ENCODE measurements at places on chromosomes 1 and 21.

- no peak for DNase-seq
These were observed 22.4 kb downstream of the CHI3L2 start for GRCh38 chr1:111249960-111250359.

GRCh38 chr1:212649020-212649419 is 40.5 kb downstream of the ATF3 start:
- no peak for DNase-seq

GRCh38 chr1:48061162-48062136 is 64.3 kb upstream of the TRABD2B start:
- DNase-seq = no peak

GRCh38 chr1:156356875-156357534 is 12.0 kb upstream of the RHBG start:
- DNase-seq = peak; percentile 31

GRCh38 chr1:232704694-232705680 is 75.1 kb upstream of the SIPA1L2 start:
- DNase-seq = no peak

GRCh38 chr1:105317976-105318375 is 1568.3 kb downstream of the AMY1C start:
- no peak for DNase-seq

- no peak for DNase-seq
These were observed 488 bp upstream of the ADAMTS1 start for GRCh38 chr21:26845759-26846035.

DNA sequence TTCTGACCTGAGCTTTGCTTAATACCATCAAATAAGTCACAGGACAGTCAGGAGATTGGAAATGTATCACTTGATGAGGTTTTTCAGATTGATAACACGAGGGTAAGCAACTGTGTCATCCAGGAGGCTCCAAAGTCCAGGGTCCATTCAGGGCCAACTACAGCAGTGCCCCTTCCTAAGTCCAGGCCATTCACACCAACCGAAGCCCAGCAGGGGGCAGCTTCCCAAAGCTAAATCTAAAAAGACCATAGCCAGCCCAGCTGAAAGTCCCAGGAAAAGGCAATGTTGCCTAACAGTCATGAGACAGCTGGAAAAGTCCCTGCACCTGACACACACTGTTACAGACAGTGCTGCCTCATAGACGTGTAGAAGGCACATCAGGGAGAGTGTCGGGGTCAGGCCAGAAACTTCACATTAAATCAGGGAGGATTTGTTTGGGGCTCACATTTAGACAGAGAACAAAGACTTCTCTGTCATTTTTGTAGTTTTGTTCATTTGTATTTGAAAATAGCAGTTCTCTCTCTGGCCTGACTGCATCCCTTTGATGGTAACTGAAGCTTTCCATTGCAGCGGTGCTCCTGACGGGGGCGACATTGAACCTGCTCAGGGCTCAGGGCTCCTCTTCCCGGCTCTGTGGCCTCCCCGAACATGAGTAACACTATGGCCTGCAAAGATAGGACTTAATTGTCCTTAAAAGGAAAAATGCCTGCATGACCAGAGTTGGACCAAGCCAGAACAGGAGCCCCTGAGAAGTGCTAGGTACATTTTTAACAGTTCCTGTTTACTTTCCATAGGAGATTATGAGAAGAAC is 200.4 kb downstream of the NRIP1 start:
- DNase-seq = no peak

GRCh38 chr21:46098303-46099141 is 610 bp downstream of the COL6A2 start:
- DNase-seq = no peak

- no peak for DNase-seq
These were observed 5.9 kb upstream of the ATXN7L2 start for GRCh38 chr1:109477821-109478220.

GRCh38 chr1:227779685-227780084 is 35.8 kb upstream of the PRSS38 start:
- DNase-seq = no peak

DNA sequence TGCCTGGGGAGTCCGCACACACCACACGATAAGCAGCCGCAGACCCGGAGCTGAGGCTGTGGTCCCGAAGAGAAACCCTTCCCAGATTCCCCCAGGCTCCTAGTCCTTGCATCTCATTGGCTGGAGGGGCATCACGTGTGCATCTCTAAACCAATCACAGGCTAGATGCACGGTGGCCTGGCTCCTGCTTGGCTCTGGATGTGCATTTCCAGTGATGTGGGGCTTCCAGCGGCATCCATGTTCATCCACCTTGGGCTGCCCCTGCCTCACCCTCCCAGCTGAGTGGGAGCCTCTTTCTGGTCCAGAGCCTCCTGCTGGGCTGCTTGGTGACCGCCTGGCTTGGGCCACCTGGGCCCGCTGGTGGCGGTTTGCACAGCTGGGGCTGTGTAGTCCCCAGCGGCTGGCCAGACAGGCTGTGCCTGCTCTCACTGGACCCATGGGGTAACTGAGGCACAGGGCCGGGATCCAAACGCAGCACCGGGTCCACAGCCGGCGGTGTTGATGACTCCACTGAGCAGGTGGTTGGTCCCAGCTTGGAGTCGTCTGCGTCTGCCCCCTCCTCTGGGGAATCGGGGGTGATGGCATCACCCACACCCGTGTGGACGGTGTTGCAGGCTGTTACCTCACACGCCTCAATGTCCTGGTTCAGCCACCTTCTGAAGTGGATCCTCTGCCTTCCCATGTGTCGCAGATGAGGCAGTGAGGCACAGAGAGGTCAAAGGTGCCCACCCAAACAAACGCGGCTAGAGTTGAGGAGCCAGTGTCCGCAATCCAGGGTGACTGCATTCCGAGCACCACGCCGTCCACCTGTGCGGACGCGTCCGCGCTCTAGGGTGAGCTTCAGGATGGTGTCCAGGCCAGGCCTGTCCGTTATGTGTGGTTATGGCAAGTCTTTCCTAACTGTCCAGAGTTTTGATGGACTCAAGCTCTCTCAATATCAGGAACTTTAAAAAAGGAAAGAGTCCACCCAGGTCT is 41.3 kb downstream of the COL6A1 start:
- no peak for DNase-seq

- no peak for DNase-seq
These were observed 26.5 kb upstream of the TMEM125 start for GRCh38 chr1:43243299-43243698.

DNA sequence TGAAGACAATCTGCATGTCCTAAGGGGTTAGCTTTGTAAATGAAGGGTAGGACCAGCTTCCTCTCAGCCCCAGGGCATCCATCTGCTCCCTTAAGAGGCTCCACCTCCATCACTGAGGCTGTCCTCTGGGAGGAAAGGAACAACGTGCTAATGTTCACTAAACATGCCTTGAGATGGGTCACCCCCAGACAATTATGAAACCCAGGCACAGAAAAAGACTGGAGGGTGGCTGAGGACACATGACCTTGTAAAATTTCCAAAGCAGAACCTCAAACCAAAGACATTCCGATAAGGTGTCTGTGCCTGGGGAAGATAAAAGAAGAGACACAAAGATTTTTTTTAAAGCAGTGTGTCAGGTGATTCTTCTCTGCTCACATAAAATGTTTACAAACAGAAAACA is 37.6 kb upstream of the ZNF124 start:
- no peak for DNase-seq

GRCh38 chr1:204240233-204240632 is 26.4 kb upstream of the GOLT1A start:
- DNase-seq = no peak

GRCh38 chr1:113793878-113794834 is 18.1 kb downstream of the RSBN1 start:
- no peak for DNase-seq

DNA sequence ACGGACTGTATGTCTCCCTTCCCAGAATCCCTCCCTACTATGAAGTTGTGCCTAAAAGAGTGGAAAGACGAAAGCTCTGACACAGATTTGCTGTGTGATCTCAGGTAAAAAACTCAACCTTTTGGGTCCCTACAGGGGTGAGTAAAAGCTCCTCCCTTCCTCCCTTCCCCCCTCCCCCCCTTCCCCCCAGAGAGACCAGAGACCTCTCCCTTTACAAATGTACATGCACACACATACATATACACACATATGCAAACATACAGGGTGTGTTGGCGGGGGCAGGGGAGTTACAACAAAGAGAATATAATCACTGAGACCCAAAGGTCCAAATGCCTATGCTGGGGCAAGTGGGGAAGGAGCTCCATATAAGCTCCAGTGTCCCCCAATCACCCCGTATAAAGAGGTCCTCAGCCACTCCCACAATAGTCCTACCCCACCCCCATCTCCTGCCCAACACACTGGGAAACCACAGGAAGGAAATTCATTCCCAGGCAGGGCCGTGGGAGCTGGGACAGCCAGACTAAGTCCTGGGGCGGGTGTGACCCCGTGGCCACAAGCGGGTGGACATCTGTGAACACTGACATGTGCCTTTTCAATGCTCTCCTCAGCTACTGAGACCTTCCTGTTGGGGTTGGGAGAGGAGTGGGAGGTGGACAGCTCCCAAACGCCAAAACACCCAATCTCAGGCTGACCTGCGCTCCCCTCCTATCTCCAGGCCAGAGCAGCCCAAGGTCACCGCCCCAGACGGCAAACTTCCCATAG is 2.0 kb downstream of the MEF2D start:
- DNase-seq = no peak

DNA sequence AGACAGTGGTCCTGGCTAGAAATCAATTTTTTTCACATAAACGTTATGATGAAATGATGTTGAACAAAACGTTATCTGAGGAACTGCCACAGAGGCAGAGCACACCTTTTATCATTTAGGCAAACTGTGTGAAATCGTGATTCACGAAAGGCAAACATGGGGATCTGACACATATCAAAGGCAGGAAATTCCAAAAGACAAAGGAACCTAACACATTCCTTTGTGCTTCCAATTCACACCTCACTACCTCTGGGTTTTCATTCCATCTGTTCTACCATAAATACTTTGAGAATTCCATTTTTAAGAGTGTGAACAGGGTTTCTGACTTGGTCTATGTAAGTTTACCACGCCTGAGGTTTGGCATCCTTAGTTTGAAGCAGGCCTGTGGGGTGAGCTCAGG is 119.5 kb upstream of the KRTAP19-8 start:
- no peak for DNase-seq

GRCh38 chr1:38044221-38045215 is 2.1 kb downstream of the POU3F1 start:
- DNase-seq = no peak

- no peak for DNase-seq
These were observed 88.1 kb downstream of the CNIH3 start for GRCh38 chr1:224704107-224704735.

DNA sequence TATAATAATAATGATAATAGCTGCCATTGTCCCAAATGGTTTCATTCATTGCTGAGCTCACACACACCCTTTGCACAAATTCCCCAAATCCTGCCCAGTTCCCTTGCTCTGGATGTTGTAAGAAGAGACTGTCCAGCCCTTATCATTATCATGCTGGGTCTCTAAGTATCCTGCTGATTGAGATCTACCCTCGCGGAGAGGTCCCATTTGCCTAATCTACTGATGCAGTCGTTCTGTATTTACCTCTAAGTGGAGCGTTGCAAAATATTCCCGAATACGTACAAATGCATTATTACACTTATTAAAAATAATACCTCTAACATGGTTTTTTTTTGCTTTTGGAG is 51.2 kb downstream of the TNFRSF8 start:
- DNase-seq = no peak

DNA sequence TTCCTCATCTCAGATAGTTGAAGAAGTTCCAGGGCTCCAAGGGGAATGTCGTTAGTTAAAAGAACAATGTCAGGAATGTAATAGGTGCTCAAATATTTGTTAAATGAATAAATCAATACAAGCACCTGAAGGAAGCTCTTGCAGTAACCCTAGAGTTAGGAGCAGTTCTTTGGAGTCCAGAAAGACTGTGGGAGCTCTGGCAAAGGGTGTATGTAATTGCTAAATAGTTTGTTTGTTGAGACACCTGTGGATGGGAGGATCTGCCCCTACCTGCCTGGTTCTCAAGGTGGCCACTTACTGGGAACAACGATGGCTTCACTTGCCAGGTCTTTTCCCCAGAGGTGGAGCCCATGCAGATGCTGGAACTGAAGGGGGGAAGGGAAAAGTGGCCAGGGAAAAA is 27.5 kb upstream of the JUN start:
- no peak for DNase-seq

DNA sequence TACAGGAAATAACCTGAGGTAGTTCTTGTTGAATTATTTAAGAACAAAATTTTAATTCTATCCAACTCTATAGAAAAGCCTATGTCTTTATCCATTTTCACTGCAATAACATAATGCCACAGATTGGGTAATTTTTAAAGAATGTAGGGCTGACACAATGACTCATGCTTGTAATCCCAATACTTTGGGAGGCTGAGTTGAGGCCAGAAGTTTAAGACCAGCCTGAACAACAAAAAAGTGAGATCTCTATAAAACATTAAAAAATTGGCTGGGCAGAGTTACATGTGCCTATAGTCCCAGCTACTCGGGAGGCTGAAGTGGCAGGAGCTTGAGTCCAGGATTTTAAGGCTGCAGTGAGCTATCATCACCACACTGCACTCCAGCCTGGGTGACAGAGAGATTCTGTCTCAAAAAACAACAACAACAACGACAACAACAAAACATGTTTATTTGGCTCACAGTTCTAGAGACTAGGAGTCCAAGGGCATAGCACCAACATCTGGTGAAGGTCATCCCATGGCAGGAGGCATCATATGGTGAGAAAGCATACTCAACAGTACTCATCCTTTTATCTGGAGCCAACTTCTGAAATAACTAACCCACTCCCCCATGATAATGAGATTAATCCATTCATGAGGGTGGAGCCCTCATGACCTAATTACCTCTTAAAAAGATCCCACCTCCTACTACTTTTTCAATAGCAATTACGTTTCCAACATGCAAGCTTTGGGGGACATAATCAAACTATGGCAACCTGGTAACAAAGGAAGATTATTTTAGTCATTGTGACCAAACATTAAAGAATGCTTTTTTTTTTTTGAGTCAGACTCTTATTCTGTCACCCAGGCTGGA is 59.6 kb downstream of the ABL2 start:
- no peak for DNase-seq

- DNase-seq = no peak
These were observed 129.5 kb upstream of the PRMT6 start for GRCh38 chr1:106926803-106927582.

GRCh38 chr1:31571340-31572295 is 4.7 kb upstream of the TINAGL1 start:
- no peak for DNase-seq

- no peak for DNase-seq
These were observed 43.0 kb downstream of the WNT9A start for GRCh38 chr1:227904541-227905335.

- DNase-seq = no peak
These were observed 57.6 kb upstream of the PPM1J start for GRCh38 chr1:112772781-112773180.

DNA sequence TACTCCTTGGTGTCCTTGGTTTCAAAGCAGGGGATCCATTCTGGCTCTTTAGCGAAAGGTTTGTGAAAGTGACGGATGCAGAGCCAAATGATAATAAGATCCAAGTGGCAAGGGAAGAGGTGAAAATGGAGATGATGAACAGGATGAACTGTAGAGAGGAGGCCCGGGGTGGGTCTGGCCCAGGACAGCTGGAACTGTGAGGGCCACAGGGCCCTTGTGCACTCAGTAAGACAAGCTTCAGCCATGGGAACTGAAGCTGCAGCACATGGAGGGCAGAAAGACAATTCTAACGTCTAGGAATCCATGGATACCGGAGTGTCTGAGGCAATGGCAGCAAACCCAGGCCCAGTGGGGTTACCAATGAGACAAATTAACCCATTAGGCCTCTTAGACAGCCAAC is 4.8 kb downstream of the KCNA2 start:
- no peak for DNase-seq
